ENCODE measurements at places on chromosomes 1 and 21. TPM values are rescaled to one million over a fixed set of nuclear protein-coding genes. Genes with fewer than 3 reads are reported as not detected.

- no peak for DNase-seq
Measured at GRCh38 chr1:151222130-151222529, 23.8 kb downstream of the PIP5K1A start.

GRCh38 chr1:39238476-39238875 is 34.0 kb downstream of the MACF1 start:
- DNase-seq: no peak

DNA sequence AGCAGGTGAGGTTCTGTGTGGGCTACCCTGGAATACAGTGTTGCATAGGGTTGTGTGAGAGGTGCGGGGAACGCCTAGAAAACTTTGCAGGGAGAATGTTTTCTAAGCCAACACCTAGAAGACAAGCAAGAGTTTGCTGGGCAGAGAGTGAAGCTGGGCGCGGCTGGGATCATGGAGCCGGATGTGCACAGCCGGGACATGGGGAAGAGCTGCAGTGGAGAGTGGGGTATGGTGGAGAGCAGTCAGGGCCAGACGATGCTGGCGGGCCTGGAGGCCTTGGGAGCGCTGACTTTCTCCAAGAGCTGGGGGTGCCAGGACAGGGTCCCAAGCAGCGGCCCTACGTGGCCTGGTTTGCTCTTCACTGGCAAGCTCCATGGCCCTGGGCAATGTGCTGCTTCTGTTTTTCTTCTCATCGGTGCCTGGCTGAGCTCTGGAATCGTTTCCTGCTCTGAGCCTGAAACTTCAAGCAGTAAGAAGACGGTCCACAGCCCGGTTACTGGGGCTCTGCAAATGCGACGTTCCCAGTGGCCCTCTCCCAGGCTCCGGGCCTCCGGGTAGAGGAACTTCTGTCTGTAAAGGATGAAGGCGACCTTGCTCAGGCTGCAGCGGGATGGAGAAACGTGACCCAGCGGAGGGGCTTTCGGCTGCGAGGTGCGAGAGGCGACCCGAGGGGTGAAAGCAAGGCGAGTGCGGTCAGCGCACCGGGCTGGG is 51.9 kb upstream of the CD34 start:
- DNase-seq: no peak

DNA sequence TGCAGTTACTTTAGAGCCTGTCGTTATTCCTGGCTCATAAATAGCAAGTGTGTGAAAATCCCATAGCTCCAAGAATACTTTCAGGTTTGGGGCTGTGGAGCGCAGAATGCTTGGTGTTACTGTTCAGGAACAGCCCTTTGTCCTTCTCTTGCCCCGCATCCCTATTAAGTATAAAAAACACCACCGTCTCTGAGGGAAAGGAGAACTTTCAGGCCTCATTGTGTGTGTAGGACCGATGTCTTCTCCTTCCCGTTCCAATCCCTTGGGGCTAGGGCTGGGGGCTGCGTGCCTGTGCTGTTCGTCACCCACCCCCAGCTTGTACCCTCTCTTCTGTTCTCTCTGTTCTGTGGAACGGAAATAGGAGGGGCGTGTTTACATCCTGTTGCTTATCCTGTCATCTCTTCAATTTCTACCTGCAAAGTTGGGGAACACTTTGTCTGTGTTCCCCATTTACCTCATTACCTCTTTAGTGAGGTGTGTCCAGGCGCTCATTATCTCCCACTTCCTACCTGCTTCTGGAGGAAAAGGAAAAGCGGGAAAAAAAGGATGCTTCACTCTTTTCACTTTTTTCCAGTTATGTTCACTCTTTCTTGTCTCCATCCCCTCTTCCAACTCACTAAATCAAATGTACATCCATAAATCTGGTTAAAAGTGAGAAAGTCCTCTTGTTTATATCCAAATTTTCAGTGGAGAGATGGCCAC is 788 bp upstream of the TXNIP start:
- no peak for DNase-seq

DNA sequence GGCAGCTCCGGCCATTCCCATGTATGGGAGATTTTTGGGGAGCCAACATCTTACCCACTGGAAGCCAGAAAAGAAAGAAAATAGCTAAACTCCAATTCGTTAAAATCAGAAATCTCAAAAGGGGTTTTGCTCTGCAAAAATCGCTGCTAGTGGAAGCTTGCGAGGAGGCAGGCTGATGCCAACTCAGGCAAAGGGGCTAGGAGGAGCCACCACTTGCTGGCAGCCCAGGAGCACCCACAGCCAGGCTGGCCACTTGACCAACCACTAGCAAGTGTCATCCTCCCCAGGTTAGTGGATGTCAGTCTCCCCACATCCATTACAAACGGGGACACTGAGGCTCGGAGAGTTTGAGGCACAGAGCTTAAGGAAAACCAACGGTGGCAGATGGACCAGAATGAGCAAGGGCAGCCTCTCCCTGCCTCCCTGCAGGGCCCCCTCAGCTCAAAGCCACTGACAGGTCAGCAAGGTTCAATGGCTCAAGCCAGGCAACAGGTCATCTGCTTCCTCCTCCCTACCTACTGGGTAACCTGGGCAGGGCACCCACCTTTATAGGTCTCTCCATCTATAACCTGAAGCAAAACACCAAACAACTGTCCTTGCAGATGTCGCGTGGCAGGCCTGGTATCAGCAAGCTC is 10.8 kb downstream of the KCNN3 start:
- no peak for DNase-seq

DNA sequence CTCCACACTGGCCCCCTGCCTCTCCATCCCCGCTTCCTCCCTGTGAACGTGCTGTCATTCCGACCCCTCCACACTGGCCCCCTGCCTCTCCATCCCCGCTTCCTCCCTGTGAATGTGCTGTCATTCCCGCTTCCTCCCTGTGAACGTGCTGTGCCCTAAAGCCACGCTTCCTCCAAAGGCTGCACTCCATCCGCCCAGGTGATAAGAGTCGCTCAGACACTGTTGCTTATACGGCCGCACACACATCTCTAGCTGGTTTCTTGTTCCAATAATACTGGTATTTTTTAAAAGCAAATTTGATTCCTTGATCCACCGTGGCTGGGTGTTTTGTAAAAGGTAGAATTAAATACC is 39.3 kb upstream of the TSPEAR start:
- no peak for DNase-seq

DNA sequence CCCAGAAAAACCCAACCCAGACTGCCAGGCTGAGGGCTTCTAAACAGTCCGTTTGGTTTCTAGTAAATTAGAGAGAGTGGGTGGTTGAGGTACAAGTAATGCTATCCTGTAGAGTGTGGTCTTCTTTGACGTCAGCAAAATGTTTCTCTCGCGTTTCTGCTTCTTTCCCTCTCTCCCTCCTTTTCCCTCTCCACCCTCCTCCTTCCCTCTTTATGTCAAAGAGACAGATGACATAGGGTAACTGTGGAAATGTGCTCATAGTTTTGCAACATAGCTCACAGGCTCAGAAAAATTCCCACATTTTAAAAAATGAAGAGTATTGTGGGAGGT is 158.3 kb downstream of the TOMM20 start:
- DNase-seq: no peak

DNA sequence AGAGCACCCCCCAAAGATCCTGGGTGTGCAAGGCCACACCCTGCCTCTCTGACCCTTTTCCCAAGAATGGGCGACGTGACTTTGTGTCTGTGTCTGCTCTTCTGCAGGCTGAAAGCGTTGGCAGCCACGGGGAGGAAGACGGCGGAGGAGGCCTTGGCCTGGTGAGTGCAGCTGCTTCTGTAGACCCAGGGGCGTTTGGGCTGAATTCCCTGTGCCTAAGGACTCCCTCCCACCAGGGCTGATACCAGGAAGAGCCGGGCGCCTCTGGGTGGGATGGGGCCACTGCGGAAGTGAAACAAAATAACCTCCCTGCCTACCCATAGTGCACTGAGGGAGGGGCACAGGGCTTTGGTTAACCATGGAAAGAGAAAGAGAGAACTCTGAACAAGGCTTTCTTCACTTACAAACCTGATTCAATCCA is 2.5 kb downstream of the UBASH3A start:
- DNase-seq: no peak

GRCh38 chr1:98077691-98078090 is 156.9 kb upstream of the DPYD start:
- no peak for DNase-seq

DNA sequence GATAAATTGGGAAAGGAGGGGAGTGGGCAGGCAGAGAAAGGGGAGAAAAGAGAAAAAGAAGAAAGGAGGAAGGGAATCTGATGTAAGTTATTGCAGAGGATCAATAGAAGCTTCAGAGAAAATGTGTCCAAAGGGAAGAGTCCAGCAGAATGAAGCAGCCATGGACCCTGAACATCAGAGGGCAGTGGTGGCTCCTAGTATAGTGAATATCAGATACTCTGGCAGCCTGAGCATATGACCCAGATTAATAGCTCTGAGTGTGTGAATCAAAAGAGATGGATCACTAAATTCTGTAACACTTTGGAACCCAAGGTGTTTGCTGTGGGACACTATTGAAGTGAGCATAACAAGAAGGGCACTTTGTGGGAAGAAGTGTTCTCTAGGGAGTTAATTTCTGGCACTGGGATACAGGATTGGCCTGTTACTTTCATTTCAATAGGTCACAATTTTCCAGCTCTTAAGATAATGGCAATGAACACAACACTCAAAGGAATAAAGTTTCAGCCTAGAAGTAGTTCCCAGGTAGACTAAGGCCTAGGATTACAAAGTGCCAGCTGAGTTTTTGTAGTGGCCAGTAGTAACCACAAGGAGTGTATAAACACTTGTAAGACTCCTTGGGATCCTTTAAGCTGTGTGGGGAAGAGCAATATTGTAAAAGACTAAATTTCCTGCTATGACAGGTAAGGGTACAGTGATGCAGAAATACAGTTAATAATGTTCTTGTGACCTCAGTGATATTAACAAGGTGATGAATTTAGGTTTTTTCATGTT is 164.5 kb upstream of the BEND5 start:
- DNase-seq: no peak

DNA sequence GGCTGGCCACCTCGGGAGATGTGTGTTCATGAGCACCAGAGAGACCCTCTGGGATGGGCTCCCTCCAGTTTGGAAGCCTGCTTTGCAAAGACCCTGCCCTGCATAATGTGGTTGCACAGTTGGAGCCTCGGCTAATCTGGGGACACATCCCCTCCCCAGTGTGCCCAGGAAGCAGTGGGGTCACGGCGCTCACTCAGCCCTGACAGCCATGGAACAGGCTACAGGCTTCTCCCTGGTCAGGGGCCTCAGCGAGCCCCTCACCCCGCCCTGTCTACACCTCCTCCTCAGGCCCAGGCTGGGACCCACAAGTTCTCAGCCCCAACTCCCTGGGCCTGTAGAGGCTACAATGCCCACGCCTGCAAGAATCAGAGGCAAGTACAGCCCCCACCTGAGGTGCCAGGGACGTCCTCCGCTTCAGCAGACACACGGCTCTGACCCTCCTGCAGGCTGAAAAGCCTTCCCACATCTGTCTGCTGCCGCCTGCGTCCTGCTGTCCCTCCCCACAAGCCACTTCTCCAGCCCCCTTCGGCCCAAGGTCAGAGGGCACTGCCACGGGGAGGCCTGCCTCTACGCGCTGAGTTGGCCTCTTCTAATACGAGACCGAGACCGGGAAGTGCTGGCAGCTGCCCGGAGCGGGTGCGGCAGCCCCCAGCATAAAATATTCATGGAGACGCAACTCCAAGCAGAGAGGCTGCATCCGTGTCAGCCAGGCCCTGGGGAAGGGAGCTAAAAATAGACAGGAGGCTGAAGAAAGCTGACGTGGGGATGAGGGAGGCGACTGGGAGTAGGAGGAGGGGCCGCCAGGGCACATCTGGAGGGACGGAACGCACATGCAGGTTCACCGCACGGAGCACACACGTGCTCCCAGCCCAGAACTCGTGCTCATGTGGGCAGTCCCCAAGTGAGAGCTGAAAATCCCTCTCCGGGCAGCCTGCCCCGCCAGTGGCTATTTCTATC is 15.2 kb upstream of the GPR153 start:
- no peak for DNase-seq

GRCh38 chr1:193040011-193040410 is 19.1 kb downstream of the UCHL5 start:
- no peak for DNase-seq

DNA sequence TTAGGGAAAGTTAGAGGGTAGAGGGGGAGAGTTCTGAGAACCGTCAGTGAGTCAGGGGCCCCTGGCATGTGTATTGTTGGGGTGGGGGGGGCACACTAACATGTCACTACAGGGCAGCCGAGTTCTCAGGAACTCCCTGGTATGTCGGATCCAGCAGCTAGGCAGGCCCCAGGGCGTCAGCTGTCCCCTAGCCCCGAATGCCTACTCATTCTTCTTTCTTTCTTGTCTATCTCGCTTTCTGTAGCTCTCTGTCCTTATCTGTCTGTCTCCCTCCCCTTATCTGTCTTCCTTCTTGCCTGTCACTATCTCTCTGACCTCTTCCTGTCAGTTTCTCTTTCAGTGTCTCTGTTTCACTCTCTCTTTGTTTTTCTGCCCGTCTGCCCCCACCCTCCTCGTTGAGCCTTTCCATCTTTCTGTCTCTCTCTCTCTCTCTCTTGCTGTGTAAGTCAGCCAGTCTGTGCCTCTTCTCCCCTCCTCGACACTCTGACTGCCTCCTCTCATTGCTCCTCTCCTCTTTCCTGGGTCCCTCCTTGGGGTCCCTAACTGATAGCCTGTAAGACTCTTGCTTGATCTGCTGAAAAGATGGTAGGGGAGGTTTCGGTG is 2.4 kb downstream of the NTRK1 start:
- DNase-seq: no peak

GRCh38 chr1:48582408-48582807 is 110.4 kb upstream of the SPATA6 start:
- DNase-seq: no peak

DNA sequence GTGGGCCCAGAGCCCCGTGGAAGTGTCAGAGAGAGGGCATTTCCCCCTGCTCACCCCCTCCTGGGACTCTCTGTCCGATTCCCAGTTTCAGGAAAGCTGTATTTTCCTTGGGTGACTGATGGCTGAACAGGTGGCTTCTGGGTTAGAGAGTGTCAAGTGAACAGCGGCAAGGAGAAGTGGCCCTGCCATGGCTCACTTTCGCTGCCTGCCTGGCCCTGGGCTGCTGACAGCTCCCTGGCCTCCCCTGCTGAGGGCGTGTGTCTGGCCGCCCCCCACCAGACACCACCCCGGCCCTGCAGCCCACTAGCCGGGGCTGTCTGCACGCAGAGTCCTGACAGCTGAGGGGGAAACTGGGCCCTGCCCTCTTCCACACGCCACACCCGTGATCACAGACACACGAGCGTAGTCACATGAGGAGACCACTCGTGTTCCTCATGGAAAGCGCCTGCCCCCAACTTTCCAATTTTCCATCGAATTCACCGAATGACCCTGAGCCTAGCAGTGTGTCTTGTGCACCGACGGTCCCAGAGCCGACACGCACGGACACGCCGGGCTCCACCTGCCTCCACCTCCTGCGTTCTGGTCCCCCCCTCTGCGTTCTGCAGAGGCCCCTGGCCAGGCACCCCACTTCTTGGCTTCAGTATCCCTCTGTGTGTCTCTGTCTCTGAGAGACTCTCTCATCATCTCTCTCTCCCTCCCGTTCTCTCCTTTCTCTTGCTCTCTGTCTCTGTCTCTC is 60.6 kb upstream of the CASZ1 start:
- DNase-seq: no peak

S100A7 gene
- not detected for total RNA-seq

VAV3 gene
- 1.7 TPM for total RNA-seq

DNAJC11 gene
- 49.2 TPM for total RNA-seq

RNF187 gene
- total RNA-seq: 182 TPM

OR2L3 gene
- not detected for total RNA-seq

SYNC gene
- total RNA-seq: 2.1 TPM

SIM2 gene
- 18.5 TPM for total RNA-seq

OR2T35 gene
- not detected for total RNA-seq
